ENCODE measurements at places on chromosomes 4 and X.

- DNase-seq = no peak
These were observed 471.8 kb upstream of the FTHL17 start for GRCh38 chrX:31543634-31544033.

DNA sequence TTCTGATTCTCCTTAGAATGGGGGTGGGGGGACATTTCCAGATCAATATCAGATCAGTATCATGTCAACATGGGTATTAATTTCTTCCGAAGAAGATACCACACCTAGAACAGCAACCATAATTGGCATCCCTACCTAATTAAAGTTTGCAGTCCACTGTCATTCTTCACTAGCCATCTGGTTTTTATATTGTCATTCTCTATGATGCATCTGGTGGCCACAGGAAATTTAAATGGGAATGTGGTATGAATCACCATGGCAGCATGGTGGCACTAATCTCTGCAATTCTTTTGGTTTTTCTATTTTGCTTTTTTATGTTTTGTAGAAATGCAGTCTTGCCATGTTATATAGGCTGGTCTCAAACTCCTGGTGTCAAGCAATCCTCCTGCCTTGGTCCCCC lies 16.6 kb upstream of the UBE2D3 start:
- DNase-seq = no peak

- DNase-seq = no peak
These were observed 170.0 kb downstream of the MID1 start for GRCh38 chrX:10450229-10450958.

DNA sequence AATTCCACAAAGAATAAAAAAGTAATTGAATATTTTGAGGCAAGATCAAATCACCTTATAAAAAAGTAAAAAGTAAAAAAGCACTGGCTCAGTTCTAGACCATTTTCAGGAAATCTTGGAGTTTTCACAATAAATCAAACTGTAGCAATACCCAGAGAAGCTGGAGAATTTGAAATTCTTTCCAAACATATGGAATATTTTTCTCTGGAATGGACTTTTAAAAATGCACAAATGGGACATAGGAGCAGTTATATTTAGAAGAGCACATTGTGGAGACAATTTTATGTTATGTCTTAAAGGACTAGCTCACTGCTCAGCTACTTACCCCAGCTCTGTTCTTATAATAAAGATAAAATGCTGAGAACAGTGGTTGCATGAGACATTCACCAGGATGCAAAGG lies 211.9 kb upstream of the KIT start:
- DNase-seq = no peak

GRCh38 chrX:123878252-123878721 lies 18.4 kb downstream of the XIAP start:
- DNase-seq = no peak

DNA sequence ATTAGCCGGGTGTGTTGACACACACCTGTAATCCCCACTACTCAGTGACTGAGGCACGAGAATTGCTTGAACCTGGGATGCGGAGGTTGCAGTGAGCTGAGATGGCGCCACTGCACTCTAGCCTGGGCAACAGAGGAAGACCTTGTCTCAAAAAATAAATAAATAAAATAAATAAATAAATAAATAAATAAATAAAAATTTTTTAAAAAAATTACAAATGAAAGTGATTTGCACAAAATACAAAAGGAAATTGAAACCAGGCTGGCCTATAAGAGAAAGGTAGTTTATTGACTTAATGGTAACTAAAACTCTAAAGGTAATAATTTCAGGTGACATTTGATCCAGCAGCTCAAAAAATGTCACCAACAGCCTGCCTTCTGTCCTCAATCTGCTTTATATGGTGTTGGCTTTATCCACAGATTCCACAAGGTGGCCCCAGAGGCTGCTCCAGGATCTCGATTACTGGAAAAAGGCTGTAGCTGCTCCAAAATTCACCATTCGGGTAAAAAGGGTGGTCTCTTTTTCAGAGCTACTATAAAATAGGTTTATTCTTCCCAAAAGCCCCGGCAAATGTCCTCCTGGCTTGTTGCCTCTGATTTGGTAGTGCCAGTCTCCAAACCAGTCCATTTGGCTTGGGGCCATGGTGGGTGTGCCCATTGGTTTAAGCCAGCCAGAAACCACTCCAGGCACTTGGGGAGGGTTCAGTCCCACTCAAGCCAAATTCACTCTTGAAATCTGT lies 61.4 kb upstream of the TRIM2 start:
- DNase-seq = peak; percentile 37

GRCh38 chr4:142222127-142222526 lies 585.7 kb downstream of the IL15 start:
- no peak for DNase-seq

DNA sequence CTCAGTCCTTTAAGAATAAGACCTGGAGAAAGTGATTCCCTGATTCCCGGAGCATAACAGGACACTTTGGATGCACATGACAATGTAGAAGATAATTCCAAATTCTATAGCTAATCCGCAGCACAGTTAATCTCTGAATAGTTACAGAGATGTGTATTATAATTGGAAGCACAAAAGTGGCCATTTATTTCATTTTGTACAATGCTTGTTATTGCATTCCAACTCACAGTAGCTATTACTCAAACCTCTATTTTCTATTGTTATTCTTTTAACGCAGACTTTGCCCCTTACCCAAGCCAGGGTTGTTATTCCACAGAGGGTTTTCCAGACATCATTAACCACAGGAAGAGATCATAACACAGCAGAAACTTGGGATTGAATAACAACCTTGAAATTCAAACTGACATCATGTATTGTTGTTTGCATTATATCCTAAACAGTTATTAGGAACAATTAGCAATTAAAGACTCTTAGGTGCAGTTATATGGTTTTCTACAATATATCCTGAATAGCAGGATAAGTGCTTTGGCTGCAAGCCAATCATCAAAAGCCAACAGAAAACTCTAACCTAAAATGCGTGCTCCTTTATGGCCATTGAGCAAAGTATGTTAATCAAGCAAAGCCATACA lies 984.0 kb upstream of the TENM3 start:
- DNase-seq = no peak

- DNase-seq = no peak
These were observed 115.1 kb downstream of the CRLF2 start for GRCh38 chrX:1097328-1097727.

DNA sequence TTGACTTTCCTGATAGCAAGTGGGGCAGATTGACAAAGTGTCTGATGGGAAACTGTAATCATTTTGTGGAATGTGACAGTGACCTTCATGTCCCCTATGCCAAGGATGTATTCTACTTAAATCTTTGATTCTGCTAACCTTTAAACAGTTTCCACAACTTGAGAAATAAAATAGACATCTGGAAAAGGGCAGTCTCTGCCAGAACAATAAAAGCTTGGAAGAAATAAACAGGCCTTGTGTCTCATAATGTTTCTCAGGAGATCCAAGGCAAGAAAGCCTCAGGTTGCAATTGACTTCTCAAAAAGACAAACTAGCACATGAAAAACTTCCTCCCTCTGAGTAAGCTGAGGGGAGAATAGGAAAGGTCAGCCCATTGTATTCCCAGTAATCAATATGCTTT lies 174.9 kb downstream of the FSTL5 start:
- no peak for DNase-seq

DNA sequence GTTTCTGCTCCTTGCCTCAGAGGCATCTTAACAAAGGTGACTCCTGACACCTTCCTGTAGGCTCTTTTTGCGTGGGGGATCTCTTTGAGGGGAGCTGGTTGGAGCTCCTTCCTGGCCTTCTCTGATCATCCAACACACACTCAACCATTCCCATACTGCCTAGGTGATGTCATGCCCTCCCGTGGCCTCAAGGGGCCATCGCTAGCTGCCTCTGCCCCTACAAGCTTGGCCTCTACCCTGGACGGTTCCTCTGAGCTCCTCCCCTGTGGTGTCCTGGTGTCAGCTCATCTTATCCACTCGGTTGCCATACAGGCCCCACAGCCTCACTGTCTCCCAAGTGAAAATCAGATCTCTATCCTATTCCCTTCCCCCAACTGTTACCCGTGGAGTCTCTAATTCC lies 13.7 kb upstream of the ZNF185 start:
- no peak for DNase-seq

- DNase-seq = no peak
These were observed 61.7 kb downstream of the GPR82 start for GRCh38 chrX:41785685-41786084.

DNA sequence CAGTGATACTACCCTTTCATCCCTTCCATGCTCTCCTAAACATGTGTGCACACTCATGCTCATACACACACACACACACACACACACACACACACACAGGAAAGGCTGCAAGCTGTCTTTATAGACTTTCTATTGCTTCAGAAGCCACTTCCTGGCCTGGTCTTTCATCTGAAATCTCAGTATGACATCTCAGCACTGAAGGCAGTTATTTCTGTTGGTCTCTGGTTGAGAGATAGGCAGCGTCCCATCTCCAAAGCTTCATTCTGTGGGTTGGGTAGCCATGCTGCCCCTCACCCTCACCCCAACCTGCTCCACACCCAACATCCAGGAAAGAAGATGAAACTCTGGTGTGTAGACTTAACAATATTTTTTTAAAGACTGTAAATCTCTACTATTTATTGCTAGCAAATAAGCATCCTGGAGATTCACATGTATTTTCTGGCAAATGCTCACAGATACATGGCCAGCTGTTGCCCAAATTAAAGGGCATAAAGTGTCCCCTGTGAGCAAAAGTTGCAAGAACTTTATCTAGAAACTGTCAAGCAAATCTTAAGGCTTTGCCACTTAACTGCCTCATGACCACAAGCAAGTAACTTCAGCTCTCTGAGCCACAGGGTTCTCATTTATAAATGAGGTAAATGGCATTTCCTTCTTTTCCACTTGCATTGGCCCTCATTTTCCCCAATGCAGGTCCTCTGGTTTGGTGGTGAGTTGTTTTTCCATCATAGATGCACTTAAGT lies 189.8 kb upstream of the AFF2 start:
- DNase-seq = no peak

DNA sequence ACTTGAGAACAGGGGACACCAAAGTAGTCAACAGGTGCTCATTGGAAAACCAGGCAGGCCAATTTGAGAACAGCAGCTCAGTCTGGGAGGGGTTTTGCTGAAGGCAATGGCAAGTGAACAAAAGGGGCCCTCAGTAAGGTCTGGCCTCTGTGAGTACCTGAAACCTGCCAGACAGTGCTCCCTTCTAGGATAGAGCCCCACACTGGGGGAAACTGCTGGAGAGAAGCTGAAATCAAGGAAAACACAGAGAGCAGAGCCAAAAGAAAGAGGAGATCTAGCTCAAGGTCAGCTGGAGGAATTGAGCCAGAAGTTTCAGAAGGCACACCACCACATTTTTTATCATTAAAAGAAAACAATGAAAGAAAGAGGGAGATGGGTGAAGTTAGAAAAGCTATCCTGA lies 28.2 kb downstream of the PNMA6E start:
- no peak for DNase-seq

- DNase-seq = no peak
These were observed 139.5 kb downstream of the ANKRD50 start for GRCh38 chr4:124573056-124573455.

GRCh38 chrX:1273896-1274295 lies 5.3 kb downstream of the CSF2RA start:
- DNase-seq = no peak

- DNase-seq = no peak
These were observed 252.6 kb downstream of the BANK1 start for GRCh38 chr4:102042871-102043802.

GRCh38 chr4:74402692-74403456 lies 37.9 kb downstream of the EREG start:
- no peak for DNase-seq

DNA sequence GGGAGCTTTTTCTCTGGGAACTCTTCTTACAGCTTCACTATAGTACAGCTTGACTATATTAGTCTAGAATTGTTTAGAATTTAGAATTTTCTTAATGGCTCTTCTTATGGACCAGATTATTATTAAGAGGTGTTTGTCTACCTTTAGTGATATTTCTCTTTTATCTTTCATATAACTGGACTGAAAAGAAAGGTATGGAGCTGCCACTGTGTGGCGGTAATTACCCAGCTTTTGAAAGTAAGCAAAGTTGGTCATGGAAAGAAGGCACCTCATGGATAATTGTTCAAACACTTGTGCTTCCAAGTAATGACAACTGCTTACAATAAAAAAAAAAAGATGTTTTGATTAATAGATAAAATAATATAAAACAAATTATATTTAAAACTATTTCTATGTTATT lies 1112.5 kb downstream of the TECRL start:
- no peak for DNase-seq

DNA sequence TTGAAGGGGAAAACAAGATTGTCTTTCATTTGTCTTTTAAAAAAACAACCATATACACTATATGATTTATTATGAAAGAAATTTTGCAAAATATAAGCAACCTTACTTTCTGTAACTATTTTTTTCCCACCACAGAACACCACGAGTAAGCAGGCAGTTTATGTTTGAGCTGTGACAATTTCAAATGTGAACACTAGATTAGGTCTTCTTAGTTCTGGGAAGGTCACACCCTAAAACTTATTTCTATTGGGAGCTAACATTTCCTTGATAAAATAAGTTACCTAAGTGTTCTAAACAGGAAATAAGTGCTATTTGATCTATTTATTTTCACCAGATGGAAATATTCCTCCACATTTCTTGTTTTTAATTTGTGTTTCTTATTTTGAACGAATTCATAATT lies 50.6 kb downstream of the PCDH7 start:
- DNase-seq = no peak

- DNase-seq = no peak
These were observed 51.2 kb downstream of the PPARGC1A start for GRCh38 chr4:23838607-23839006.

GRCh38 chr4:82951196-82951595 lies 50.7 kb downstream of the THAP9 start:
- no peak for DNase-seq

GRCh38 chr4:12965334-12965733 lies 518.8 kb downstream of the RAB28 start:
- no peak for DNase-seq

- DNase-seq = no peak
These were observed 31.6 kb downstream of the SPARCL1 start for GRCh38 chr4:87497578-87497977.

DNA sequence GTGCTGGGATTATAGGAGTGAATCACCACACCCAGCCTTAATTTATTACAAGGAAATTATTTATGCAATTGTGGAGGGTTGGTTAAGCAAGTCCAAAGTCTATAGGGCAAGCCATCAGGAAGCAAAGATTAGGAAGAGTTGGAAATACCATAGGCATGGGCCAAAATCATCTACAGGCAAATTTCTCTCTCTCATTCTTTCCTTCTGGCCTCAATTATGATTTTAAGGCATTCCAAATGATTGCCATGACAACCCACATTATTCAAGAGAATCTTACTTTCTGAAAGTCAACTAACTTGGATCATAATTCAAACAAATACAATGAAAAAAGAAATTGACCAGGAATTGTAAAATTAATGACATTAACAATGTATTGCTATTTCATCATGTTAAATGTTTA lies 400.8 kb downstream of the GPM6A start:
- DNase-seq = no peak

DNA sequence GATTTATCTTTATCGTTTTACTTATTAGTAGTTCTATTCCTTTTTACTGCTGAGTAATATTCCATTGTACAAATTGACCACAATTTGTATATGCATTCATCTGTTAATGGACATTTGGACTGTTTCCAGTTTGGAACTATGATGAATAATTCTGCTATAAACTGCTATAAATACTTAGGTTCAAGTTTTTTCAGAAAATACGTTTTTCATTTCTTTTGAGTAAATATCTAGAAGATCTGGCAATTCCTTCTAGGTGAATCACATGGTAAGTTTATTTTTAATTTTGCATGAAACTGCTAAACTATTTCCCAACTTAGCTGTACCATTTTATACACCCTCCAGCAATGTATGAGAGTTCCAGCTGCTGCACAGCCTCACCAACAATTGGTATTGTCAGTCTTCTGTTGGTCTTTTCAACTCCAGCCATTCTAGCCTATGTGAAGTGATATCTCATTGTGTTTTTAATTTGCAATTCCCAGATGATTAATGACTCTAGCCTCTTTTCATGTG lies 22.2 kb downstream of the LIN54 start:
- DNase-seq = no peak

All from omental fat pad (tissue), 4 donors.